ENCODE measurements at places on chromosomes 7 and 10. TPM values are rescaled to one million over a fixed set of nuclear protein-coding genes. Genes with fewer than 3 reads are reported as not detected.

SUGCT gene
- total RNA-seq: 12.0 TPM

CALD1 gene
- total RNA-seq: 89.8 TPM

GRM3 gene
- under 0.01 TPM for total RNA-seq

FAM204A gene
- total RNA-seq: 7.8 TPM

TES gene
- total RNA-seq: 33.9 TPM

HECW1 gene
- total RNA-seq: not detected

FAM237B gene
- not detected for total RNA-seq

RARRES2 gene
- total RNA-seq: 54.3 TPM

CRYGN gene
- total RNA-seq: not detected

ADAMTS14 gene
- total RNA-seq: 5.7 TPM

KAZALD1 gene
- 23.5 TPM for total RNA-seq

PDZD7 gene
- total RNA-seq: 1.0 TPM

SPAM1 gene
- not detected for total RNA-seq

Data from skeletal muscle tissue (tissue), 5 donors.